ENCODE measurements at places on chromosomes 6 and 20. TPM values are rescaled to one million over a fixed set of nuclear protein-coding genes. Genes with fewer than 3 reads are reported as not detected.

GRCh38 chr20:44805979-44806620 is 4.2 kb downstream of the RIMS4 start:
- DNase-seq: peak; percentile 48

The C4A gene
- total RNA-seq: 1.5 TPM

DNA sequence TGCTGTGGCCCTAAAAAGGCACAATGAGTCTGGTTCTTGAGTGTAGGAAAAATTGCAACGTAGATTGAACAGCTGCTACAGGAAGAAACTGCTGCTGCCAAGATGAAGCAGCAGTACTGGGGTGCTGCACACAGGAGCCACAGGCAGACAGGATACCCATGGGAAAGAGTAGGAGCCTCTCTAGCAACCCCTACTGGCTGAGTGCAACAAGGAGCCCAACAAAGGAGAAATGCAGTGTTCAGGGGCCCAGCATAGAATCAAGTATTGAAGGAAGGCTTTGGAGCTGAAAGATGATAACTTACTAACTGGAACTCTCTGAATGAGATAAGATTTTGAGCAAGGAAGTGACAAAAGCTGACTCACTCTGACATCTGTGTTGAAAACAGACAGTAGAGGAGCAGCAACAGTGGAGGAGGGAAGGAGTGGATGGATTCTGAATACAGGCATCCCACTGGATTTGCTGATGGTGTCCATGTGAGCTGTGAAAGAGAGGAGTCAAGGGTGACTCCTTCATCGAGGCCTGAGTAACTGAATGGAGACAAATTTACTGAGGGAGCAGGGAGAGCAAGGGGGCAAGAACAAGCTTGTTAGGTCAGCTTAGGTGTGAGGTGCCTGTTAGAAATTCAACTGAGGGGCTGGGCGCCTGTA is 534.7 kb upstream of the JARID2 start:
- no peak for DNase-seq

GRCh38 chr6:116159782-116160524 is 34.0 kb upstream of the COL10A1 start:
- no peak for DNase-seq

DNA sequence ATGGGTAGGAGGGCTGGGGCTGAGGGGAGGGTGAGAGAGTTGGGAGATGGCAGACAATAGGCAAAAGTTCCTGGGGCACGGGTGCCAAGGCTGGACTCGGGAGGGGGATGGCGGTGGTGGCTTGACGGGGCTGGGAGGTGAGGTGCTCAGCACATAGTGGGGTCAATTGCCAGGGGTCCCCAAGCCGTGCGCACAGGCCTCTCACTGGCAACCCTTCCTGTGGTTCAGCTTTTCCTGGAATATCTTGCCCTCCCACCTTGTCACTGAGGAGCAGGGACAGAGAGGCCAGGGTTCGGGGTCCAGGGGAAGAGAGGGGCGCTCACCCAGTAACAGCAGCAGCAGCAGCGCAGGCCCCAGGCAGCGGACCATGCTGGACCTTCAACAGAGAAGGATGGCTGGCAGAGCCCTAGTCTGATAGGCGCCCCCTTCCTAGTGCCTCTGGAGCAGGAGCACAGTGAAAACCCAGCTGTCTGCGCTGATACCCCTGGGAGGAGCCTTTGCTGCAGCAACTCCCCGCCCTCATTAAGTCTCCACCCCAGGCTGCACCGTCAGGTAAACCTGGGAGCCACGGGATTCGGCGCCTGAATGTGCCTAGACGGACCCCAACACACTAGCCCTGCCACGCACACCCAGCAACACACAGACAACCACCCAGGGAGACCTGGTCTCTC is at the start of gene GFRA4:
GFRA4 (minus strand) TSS at position 369 of the 671 bp plus-strand sequence; CDS start at position 369, 0 bp downstream.
- no peak for DNase-seq

DNA sequence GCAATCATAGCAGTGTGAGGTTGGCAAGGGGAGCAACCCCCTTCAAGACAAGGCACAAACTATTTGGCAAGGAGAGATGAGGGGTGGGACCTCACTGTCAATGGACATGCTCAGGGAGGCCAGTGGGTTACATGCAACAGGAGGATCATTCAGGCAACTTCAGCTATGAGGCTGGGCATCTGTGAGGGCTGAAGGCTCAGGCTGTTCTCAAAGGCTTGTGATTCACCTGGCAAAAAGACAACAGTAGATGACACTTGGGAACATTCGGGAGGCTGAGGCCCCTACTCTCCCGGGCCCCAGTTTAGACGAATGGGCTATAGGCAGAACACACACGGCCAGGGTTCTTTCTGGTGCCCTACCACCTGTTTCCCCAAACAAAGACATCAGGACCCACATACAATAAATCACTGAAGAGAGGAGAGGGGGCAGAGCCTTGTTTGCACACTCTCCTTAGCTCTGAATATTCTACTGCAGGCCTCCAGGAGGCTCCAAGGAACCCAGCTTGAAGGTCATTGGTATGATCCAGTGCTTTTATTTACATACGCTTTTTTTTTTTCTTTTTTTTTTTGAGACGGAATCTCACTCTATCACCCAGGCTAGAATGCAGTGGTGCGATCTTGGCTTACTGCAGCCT is 7.9 kb downstream of the TUBB start:
- DNase-seq: no peak

DNA sequence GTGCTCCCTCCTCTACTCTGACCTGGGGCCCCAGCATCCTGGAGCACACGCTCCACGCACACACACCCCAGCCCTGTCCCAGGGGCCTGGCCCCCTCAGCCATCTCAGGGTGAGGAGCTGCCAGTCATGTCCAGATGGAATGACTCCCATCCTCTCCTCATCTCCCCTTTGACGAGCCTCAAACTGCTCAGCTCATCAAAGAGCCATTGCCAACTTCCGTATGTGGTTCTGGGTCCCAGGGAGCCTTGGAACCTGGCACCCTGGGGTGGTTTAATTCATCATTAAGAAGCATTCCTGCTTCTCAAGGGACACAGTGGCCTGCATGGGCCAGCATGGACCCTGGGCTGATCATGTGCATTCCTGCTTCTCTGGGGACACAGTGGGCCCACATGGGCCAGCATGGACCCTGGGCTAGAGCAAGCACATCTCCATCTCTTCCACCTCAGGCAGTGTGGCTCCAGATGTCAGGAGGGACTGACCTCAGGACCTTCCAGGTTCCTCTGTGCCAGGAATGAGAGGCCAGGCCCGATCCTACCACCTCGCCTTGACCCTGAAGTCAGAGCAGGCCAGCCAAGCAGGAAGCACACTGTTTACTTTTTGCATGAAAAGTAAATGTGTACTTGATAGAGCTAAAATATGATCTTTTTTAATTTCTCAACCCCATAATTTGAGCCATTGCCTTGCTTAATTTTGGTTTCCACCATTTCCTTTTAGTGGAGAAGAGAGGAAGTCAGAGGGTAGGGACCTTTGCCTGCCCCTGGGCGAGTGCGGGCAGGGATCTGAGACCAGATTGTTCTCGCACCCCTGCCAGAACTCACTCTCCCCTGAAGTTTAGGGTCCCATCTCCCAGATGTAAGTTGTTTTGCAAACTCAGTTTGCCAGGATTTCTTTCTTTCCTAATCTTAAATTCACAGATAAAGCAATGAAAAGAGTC is 26.1 kb downstream of the SPATA2 start:
- DNase-seq: no peak

- DNase-seq: peak; percentile 79
These were observed at the start of gene OXT for GRCh38 chr20:3071610-3072529. Gene OXT (plus strand): TSS chr20:3071620. CDS start chr20:3071656, 36 bp downstream.

GRCh38 chr6:144418959-144419545 is 133.9 kb downstream of the UTRN start:
- no peak for DNase-seq

DNA sequence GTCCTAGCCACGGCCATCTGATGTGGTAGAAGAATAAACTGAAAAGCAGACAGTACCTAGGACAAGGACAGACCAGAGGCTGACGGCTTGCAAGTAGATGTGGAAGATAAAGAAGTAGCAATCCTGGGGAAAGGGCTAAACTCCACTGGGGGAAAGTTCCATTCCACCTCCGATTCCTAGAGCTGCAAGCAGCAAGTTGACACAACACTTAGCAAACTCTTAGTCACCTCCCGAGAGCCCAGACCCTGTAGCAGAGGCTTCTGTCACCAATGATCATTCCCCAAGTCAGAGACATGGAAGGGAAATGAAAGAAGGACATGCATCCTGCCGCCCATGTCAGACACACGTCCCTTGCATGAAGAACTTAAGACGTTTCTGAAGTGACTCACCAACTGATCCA is 99.2 kb upstream of the RPS6KA2 start:
- DNase-seq: no peak

The SAMD3 gene
- 1.7 TPM for total RNA-seq

GRCh38 chr6:52393780-52394179 is 26.4 kb upstream of the EFHC1 start:
- no peak for DNase-seq

The SLC16A10 gene
- total RNA-seq: 14.2 TPM

- DNase-seq: no peak
These were observed 111.3 kb downstream of the SIM1 start for GRCh38 chr6:100353276-100354015.

The CCN6 gene
- total RNA-seq: not detected

GRCh38 chr6:9112544-9112943 is 677.2 kb upstream of the SLC35B3 start:
- DNase-seq: no peak

GRCh38 chr20:51510936-51511605 is 31.4 kb downstream of the NFATC2 start:
- no peak for DNase-seq

DNA sequence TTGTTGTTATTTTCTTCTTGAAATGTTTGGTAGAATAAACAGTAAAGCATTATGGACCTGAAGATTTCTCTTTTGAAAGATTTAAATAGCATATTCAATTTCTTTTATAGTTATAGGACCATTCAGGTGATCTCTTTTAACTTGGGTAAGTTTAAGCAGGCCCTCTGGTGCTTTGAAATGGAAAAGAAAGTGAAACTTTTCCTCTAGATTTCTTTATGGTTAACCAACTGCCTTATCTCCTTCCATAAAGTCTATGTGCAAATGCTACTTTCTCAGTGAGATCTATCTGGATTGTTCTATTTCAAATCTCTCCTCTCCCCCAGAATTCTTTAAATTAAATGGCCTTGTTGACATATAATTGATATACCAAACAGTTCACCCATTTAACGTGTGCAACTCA is 54.0 kb downstream of the PHACTR2 start:
- no peak for DNase-seq

DNA sequence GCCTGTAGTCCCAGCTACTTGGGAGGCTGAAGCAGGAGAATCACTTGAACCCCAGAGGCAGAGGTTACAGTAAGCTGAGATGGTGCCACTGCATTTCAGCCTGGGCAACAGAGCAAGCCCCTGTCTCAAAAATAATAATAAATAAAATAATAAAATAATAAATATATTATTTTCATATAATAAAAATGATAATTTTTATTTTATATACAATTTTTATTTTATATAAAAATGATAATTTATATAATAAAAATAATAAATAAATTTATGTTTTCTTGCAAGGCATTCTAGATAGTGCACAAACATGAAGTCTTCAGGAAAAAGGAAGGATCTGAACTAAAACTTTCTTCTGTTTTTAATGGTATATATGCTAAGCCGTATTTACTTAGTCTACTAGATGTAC is 12.6 kb upstream of the SGK1 start:
- no peak for DNase-seq

The PARD6B gene
- total RNA-seq: 153 TPM

DNA sequence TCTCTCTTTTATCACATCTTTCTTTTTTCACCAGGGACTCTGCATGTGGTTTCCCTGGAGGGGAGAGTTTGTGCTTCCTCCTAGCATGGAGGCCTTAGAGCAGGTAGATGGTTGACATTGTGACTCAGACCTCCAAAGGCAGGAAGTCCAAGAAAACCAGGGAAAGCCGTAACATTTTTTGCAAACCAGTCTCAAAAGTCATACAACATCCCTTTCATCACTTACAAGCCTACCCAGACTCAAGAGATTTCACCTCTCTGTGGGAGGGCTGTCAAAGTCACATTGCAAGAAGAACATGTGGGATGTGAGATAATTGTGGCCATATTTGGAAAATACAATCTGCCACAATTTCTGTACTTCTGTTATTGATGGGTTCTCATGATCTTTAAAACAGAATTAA is 46.2 kb downstream of the SNRNP48 start:
- DNase-seq: no peak

DNA sequence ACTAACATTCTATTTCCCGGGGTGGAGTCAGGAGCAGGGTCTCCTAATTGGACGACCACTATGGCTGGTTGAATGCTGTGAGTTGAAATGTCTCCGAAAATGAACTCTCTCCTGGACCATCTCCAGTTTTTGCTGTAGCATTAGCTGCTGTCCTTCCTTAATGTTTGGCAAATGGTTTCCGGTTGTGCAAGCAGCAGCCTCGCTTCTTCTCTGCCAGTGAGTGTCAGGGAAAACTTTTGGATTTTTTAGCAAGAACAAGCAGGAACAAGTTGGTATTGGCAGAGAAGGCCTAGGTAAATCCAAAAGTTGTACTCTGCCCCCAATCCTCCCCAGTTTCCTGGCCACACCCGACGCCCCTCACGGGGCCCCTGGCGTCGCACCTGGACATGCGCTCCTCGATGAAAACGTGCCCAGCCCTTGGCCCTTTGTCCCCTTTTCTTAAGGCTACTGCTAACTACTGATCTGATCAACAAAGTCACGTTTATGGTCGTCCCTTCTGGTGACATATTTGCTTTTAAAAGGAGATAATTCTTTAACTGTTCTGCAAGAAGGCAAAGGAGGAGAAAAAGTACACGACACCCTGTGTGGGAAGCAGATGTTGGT is 103.2 kb downstream of the ARMC2 start:
- DNase-seq: no peak

DNA sequence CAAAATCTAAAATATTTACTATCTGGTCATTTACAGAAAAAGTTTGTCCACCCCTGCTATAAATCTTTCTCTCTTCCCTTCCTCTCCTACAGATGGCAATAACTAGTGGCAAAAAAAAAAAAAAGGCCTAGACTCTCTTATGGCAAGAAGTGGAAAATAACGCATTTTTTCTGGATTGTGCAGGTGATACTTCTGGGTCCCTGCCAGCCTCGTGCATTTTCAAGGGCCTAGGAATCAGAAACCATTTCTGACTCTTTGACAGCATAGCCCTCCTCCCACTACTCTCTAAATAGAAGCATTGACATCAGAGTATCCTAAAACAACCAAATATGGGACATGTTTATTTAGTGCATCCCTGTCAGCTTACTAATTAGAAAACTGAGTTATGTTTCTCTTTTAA is 251.0 kb downstream of the KHDC1L start:
- DNase-seq: no peak

DNA sequence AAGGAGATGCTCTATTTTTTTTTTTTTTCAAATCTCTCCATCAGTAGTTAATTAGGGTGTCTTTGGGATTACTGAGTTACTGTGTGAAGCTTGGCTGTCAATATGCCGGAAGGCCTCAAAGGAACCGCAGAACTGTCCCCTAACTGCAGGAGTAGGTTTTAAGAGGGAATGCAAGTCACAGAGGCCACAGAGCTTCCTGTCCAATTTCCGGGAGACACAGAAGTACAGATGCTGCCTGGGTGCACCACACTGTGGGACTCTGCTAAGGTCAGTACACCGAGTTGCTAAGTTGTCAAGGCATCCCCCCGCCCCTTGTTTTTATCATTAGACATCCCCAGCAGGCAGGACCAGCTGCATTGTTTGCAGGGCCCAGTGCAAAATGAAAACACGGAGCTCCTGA is 120.2 kb upstream of the RAB32 start:
- DNase-seq: no peak

GRCh38 chr6:148943451-148943850 is 196.6 kb downstream of the UST start:
- no peak for DNase-seq

The SMLR1 gene
- total RNA-seq: 8.4 TPM

Measured in Caco-2 (cell line).